A549 treated with CORT108297 at 1 μM for 4 hours (cell line): ENCODE measurements at places on chromosomes 5 and 9. TPM values are rescaled to one million over a fixed set of nuclear protein-coding genes. Genes with fewer than 3 reads are reported as not detected.

TNC gene
- 0.68 to 1.1 TPM (median 0.92 TPM) in 5 replicates for total RNA-seq

FAM200C gene
- total RNA-seq, result 1.9 to 2.6 TPM (median 2.4 TPM) in 5 replicates

ICE1 gene
- total RNA-seq, result 18.0 to 24.5 TPM (median 22.5 TPM) in 5 replicates

PAX5 gene
- total RNA-seq, result 0.01 to 0.06 TPM (median 0.02 TPM) in 4 of 5 replicates, not detected in the other

EIF4E1B gene
- total RNA-seq, result not detected in 5 replicates

MSMP gene
- 0.30 to 0.48 TPM (median 0.36 TPM) in 3 of 5 replicates, not detected in the others for total RNA-seq

OTULINL gene
- total RNA-seq, result 6.1 to 8.9 TPM (median 7.9 TPM) in 5 replicates

SPAG8 gene
- 0.44 to 0.64 TPM (median 0.58 TPM) in 5 replicates for total RNA-seq

DPH7 gene
- total RNA-seq, result 24.0 to 31.8 TPM (median 29.8 TPM) in 5 replicates

SLC34A1 gene
- 0.02 TPM in 1 of 5 replicates, not detected in the others for total RNA-seq

PCDHGA8 gene
- total RNA-seq, result 0.02 to 0.08 TPM (median 0.03 TPM) in 5 replicates

NEURL1B gene
- total RNA-seq, result 2.5 to 3.9 TPM (median 3.3 TPM) in 5 replicates

CRHBP gene
- 0.09 to 0.25 TPM (median 0.15 TPM) in 5 replicates for total RNA-seq

GTF3C5 gene
- 56.9 to 72.3 TPM (median 67.6 TPM) in 5 replicates for total RNA-seq

SLC36A2 gene
- total RNA-seq, result not detected in 5 replicates

PCA3 gene
- total RNA-seq, result not detected in 5 replicates
